ENCODE measurements at places on chromosomes 3 and 15.

DNA sequence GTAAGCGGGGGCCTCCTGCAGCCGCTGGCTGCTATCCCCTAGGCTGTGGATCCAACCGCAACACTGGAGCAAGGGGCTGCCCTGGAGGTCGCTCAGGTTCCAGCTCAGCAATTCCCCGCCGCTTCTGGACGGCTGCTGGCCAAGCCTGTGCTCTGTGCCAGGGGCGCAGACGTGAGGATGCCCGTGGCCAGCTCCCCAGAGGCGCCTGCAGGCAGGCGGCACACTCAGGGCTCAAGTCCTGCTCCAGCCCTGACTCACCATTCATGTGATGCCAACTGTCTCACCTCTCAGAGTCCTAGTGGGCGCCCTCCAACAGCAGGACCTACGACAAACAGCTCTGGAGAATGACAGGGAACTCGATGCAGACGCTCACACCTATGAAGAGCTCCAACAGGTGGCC lies 31.6 kb downstream of the KLHL25 start:
- no peak for DNase-seq

GRCh38 chr3:11641683-11642430 lies 1.9 kb downstream of the VGLL4 start:
- no peak for DNase-seq

GRCh38 chr15:79474252-79474651 lies 42.1 kb downstream of the MINAR1 start:
- DNase-seq = no peak

DNA sequence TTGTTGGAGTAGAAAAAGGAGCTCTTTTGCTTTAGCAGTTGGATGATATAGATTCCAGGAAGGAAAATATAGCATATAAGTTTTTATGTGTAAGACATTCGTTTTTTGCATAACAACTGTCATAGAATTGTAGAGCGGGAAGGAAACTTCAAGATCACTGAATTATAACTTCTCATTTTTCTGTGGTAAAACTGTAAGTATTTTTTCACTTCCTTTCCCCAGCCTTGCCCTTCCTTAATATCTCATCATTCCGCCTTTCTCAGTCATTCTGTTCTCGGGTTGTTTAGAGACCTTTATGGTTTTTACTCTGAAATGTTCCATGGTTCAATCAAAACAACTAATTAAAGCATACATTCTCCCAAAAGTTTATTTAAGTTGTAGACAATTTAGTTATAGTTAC lies 1.1 kb downstream of the EAF2 start:
- DNase-seq = no peak

- DNase-seq = no peak
Measured at GRCh38 chr3:11653298-11654055, 9.8 kb upstream of the VGLL4 start.

DNA sequence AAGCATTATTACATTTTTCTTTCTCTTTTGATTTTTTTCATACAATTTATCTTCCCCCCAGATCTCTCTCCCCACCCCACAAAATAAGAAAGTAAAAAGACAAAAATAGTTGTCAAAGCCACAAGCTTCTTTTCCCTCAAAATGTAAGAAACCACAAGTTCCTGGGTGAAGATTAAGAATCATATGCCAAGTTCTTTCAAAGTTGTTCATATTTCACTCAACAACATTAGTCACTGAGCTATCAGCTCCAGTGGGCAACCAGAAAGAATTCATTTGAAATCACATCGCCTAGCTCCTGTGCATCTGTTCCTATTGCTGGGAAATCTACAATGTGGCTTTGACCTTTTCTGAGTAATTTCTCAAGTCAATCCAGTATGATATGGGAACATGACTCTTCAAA lies 681.6 kb upstream of the ARPP21 start:
- no peak for DNase-seq

GRCh38 chr3:94349310-94349878 lies 286.5 kb downstream of the NSUN3 start:
- DNase-seq = no peak

DNA sequence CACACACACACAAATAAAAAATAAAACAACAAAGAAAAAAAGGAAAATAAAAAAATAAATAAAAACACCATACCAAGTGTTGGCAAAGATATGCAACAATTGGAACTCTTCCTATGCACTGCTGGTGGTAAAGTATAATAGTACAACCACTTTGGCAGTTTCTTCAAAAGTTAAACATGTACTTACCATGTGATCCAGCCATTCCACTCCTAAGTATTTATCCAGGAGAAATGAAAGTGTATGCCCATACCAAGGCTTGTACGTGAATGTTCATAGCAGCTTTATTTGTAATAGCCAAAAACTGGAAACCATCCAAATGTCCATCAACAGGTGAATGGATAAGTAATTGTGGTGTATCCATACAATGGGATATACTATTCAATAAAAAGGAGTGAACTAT lies 17.0 kb downstream of the WDR93 start:
- no peak for DNase-seq
